ENCODE measurements at places on chromosomes 1 and 21.

DNA sequence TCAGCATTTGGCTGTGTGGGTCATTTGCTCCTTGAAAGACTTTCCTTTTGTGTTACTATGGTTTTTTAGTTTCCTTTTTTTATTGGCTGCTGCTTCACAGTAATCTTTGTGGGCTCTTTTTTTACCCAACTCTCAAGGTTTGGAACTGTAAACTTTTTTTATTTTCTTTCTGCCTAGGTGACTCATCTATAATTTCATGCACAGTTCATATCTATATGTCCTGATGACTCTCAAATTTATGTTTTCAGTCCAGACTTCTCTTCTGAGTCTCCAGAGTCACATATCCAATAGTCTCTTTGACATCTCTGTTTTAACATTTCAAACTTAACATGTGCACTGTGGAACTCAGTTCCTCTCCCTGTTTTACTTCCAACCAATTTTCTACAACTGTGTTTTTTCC is 83.4 kb downstream of the ATF6 start:
- DNase-seq: no peak

- DNase-seq: no peak
These were observed 26.1 kb downstream of the CACNA1S start for GRCh38 chr1:201085902-201086735.

DNA sequence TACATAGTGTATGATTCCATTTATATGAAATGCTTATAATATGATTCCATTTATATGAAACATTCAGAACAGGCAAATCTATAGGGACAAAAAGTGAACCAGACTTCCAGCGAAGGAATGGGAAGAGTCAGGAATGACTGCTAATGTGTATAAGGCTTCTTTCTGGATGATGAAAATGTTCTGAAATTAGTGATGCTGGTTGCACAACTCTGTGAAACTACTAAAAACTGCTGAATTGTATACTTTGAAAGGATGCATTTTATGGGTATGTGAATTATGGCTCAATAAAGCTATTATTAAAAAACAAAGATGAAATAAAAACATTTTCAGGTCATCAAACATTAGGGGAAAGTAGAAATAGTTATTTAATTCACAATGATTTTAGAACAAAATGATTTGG is 14.1 kb upstream of the IL24 start:
- no peak for DNase-seq

DNA sequence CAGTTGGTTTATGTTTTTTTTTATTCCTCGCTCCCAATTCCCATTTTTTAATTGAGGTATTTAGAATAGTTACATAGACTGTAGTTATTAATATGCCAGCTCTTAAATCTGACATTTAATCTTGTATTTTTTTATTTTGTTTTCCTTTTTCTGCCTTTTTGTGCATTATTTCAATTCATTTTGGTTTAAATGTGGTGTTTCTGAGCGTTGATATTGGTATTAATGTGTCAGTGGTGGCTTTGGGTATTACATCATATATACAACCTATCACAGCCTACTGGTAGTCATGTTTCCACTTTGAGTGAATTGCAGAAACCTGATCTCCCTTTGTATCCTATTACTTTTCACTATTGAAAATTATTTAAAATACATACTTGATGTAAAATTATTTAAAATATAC is 1027.3 kb downstream of the KCNT2 start:
- DNase-seq: no peak

- DNase-seq: no peak
These were observed 18.3 kb downstream of the HOOK1 start for GRCh38 chr1:59833022-59833421.

DNA sequence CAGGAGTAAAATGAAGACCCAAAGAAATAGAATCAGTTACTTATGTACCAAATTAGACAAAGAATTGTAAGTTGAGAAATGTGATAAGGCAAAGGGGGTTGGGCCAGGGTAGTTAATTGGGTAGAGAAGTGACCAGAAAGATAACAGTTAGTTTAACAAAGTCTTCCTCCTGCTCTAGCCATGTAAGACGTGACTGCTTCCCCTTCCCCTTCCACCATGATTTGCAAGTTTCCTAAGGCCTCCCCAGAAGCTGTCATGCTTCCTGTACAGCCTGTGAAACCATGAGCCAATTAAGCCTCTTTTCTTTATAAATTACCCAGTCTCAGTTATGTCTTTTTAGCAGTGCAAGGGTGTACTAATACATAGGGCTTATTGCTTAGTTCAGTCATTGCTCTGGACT is 142.0 kb upstream of the PDE4B start:
- no peak for DNase-seq

GRCh38 chr1:21308847-21309652 is 18.8 kb upstream of the ECE1 start:
- DNase-seq: no peak

- DNase-seq: no peak
These were observed 3.1 kb downstream of the OBSCN start for GRCh38 chr1:228210712-228211530.

DNA sequence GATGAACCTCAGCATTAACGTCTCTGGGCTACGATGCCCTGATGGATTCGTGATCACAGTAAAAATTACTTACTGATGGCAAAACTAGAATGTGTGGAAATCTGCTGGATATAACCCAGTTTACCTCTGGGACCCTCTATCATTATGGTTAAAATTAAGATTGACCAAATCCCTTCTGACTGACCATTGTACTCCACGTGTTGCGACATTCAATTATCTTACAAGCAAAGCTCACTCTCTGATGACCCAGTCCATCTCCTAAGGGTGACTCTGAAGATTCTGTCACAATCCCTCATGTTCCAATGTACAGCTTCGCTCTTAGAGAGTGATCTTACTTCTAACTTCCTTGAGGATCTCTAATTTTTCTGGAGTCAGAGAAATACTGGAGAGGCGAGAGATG is 288.5 kb upstream of the RUNX1 start:
- no peak for DNase-seq

DNA sequence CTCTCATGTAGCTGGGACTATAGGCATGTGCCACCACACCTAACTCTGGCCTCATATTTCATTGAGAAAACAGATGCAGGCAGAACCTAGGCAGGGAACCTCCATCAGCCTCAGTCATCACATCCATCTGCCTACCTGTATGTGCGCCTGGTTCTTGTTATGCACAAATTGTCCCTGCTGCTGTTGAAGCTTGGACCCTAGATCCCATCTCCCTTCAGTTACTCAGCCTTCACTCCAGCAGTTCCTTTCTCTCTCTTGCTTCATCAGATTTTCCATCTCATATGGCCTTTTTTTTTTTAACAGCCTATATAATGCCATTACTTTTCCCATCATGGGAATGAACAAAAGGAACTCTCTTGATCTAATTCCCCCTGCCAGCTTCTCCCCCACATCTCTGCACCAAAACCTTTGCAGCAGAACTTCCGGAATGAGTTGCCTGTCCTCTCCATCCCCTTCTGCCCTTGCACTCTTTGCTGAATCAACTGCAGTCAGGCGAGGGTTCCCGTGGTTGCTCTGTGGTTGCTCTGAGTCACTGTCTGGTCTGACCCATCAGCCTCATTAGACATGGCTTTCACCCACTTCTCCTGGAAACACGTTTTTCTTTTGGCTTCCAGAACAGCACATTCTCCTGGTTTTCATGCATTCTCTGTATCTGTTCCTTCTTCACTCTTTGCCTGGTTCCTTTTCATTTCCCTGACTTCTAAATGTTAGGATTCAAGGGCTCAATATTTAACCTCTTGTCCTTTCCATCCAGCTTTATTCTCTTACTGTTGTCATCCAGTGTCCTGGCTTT is 41.5 kb downstream of the UBE4B start:
- DNase-seq: peak; percentile 54

- no peak for DNase-seq
These were observed 424 bp upstream of the PCNX2 start for GRCh38 chr1:233295975-233296322.

DNA sequence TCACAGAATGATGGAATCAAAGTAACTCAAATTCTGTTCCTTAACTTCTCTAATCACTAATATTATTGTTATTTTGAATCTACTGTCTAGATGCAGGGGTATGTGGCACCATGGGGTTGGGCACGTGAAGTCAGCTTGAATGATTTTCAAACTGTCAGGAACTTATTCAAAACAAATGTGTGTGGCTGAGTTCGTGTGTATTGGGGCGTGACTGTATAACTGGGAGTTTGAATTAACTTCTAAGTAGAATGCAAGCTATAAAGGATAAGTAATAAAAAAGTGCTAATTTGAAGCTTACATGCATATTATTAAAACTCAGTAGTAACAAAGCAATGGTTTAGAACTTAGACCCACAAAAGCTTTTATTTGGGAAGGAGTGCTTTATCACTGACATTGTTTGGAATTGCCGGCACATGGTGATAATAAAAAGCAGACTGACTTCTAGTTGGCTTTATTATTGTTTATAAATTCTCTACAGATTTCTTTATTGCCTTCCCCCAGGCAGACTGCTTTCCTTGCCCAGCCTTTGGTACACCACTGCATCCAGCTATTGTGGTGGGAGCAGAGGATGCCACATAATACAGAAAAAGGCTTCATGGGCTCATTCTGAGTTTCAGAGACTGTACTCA is 84.3 kb downstream of the TENT5C start:
- DNase-seq: no peak

DNA sequence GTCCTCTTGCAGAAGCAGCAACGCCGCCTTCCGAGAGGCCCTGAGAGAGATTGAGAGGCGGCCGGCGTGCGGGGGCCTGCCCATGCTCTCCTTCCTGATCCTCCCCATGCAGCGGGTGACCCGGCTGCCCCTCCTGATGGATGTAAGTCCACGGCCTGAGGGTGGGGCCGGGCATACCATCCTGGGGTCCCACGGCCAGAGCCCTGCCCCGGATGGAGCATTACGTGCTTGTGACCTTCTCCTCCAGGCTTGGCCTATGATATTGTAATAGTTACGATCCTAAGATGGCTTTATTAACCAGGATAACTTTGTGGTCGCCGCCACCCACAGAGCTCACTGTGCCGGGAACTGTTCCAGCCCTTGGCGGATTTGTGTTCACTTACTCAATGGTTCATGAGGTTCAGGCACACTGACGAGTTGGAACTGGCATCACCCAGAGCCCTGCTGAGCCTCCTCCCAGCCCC is 18.9 kb downstream of the ARHGEF16 start:
- peak; percentile 93 for DNase-seq

DNA sequence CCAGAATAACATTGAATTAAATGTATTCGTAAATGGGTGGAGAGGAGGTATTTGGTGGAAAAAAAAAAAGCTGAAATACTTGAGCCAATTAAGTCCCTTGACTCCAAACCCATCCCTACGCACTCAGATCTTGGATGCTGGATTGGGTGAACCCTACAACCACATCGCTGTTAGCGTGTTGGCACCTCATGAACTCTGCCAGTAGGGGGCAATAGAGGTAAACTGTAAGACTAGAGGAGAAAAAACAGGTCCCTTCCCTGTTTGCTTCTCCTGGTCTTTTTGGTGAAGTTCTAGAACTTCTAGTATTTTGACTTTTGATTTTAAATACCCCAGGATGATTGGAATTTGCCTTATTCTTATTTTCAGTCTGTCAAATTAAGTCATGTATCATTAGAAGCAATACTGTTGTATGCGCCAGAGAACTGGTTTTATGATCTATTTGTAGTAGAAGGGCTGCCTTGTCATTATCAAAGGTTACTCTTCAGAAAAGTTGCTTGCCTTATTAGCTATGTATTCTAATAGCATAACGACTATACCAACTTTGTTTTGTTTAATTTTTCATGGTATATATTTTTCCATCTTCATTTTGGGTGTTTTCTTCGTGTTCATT is 1.9 kb upstream of the OR13G1 start:
- DNase-seq: no peak
